CD4-positive, alpha-beta T cell treated with Interleukin-21 for 1 hour (primary cell): ENCODE measurements at places on chromosomes 11 and 22.

- no peak for DNase-seq
These were observed 1134.1 kb upstream of the CCDC90B start for GRCh38 chr11:84420271-84420670.

GRCh38 chr11:64100360-64100759, 64.6 kb downstream of the FLRT1 start:
- no peak for DNase-seq

- DNase-seq: no peak
These were observed 53.2 kb upstream of the CDON start for GRCh38 chr11:126115816-126116331.

GRCh38 chr22:39478441-39478850, 21.6 kb downstream of the MGAT3 start:
- no peak for DNase-seq

GRCh38 chr11:15988016-15988550, 368.3 kb downstream of the SOX6 start:
- DNase-seq: no peak

DNA sequence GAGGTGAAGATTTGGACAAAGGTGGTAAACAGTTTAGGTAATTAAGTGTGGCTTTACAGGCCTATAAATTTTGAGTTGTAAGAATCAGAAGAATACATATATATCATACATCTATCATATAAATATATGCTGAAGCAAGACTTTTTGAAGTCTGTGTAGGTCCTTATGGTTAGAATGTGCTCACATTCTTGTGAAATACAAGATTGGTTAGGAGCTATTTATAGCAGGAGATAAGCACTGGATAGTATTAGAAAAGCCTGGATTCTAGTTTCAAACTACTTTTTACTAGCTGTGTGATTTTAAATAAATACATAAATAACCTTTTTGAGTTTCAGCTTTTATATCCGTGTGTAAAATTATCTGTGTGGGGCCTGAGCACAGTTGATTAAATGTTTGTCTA, 42.3 kb downstream of the ANKRD42 start:
- DNase-seq: no peak

GRCh38 chr22:40654522-40655167, 18.1 kb upstream of the MRTFA start:
- DNase-seq: no peak

GRCh38 chr22:49715450-49715849, 112.2 kb downstream of the BRD1 start:
- no peak for DNase-seq

- no peak for DNase-seq
These were observed 79.8 kb downstream of the CLPB start for GRCh38 chr11:72354356-72355115.

- DNase-seq: no peak
These were observed 20.6 kb upstream of the PRDM10 start for GRCh38 chr11:130023204-130023603.

DNA sequence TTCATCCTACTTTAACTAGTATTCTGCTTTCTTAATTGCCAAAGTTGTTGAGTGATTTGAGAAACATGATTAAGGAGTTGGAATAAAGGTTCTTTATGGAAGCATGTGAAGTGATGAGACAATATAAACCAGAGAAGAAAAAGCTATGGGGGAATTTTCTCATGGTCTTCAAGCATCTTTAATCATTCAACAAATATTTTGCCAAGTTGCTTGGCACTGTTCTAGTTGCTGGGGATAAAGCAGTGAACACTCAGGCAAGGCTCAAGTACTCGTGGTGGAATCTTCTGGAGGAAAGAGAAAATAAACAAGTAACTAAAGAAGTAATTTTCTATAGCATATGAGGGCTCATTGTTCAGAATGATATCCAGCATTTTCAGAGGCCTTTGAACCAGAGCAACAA, 9.2 kb upstream of the PIWIL4 start:
- no peak for DNase-seq

DNA sequence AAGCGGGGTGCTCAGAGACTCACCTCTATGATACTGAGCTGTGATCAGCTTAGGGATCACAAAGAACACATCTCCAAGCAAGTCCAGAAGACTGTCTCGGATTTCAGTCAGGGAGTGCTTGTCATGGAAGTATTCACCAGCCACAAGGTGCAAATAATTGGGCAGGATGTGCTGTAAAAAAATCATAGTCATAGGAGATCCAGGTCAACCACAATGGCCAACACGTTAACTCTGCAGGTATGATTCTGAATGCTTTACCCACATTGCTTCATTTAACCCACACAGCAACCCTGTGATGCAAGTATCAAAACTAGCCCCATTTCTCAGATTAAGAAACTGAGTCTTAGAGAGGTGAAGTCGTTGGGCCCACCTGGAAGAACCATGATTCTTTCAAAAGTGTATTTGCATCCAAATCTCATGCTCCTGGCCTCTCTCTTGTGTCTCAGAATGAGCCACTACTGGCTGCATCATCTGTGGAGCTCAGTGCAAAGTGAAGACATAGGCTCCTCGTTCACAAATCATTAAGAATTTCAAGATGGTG, 179.3 kb downstream of the BCR start:
- no peak for DNase-seq

DNA sequence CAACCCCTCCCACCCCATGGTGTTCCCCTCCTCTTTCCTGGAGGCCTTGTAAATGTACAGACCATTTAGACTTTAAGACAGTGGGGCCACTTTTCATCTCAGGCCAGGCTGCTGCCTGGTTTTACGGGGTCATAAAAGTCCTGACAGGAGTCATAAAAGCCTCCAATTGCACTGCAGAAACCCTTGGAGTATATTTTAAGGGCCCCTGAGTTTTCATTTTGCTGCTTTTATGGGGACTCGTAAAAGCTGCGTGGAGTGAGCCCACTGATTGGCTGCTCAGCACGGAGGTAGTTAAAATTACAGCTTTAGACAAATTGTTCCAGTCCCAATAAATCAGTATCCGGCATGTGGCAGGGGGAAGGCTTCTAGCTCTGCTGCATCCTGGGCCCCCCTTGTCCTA, 627.6 kb downstream of the NTM start:
- DNase-seq: no peak

DNA sequence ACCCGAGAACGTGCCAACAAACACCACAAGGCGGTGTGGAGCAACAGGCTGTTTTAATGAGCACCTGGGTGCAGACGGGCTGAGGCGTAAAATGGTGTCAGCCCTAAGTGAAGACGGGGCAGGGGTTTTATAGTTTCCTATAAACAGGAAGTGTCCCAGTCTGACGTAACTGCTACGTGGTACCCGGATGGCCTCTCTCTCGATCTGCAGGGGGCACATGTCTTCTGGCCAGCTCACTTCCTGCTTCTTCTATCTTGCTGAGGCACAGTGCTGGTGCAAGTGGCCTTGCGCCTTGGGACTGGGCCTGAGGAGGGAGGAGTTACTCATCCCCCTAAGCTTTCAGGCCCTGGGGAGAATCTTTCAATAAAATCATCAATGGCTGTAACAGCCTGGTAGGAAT, 20.9 kb downstream of the OOSP3 start:
- no peak for DNase-seq

DNA sequence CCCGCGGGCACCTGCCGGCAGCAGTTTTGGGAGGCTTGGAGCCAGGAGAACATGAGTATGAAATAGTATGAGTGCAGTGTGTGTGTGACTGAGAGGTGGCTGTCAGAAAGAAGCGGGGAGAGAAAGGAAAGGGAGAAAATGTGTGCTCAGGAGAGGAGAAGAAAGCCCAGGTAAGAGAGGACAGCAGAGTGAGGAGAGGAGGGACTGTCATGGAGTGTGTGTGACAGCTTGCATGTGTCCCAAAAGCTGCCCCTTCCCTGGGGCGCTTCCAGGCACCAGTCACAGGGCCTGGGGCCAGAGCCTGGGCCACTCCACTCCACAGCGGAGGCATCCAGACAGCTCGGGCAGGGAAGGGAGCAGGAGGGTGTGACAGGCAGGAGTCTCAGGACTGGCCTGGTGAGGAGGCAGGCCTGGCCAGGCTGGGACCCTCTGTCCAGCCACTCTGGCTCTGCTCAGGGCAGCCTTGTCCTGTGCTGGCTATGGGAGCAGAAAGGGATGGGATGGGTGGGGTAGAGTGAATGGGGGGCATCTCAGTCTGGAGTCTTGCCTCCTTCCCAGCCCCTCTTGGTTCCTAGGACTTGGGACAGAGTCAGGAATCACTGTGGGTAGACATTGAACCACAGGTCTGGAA, 949 bp downstream of the MMP11 start:
- no peak for DNase-seq

DNA sequence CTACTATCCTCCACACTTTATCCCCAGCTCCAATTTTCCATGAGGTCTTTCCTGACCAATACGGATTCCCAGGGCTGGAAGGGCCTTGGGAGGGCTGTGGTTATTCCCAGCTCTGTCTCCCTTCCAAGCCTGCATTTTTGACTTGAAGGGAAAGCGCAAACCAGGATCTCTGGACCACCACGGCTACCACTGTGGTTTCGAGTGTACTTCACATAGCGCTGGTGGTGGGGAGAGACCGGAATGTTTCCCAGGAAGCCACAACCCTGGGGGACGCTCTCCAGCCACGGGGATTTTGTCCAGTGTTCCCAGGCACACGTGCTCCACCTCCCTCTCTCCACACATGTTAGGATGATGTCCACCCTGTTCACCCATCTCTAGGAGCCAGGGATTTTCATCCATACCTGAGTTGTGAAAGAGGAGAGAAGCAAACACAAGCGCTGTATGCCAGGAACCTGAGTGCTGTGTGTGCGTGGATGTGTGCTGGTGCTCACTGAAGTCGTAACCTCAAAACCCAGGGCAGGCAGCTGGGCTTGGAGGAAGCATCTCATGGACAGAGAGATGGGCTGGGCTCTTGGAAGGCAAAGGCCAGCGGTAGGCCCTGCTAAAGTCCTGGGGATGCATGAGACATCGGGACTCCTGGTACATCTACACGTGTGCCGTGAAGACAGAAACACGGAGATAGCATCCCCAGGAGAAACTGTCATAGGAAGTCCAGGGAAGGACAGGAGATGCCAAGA, 1.3 kb upstream of the NPTXR start:
- no peak for DNase-seq

DNA sequence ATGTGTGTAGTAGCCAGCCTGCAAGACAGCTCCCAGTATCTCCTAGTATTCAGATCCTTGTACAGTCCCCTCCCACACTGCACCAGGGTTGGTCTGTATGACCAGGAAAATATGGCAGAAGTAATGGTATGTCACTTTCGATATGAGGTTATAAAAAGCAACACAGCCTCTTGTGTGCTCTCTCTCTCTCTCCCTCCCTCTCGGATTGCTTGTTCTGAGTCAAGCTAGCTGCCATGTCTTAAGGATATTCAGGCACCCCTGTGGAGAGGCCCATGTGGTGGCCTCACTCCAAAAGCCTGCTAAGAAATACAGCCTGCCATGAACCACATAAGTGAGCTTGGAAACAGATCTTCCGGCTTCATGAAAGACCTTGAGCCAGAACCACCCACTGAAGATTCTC, 25.4 kb downstream of the FXYD6 start:
- no peak for DNase-seq

DNA sequence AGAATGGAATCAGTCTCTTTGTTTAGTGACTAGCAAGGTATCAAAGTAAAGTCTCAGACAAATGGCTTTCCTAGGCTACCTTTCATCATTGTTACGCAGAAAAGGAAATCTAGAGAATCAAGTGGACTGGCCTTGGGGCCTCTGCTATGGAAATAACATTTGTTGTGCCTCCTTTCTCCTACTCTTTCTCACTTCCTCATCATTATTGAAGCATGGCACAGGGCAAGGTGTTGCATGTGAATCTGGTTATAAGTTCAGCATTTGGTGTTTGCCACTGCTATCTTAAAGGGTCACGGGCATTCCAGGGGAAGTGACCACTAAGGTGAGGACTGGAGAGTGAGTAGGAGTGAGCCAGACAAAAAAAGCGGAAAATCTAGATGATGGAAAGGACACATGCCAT, 54.9 kb downstream of the GLYATL1 start:
- no peak for DNase-seq

DNA sequence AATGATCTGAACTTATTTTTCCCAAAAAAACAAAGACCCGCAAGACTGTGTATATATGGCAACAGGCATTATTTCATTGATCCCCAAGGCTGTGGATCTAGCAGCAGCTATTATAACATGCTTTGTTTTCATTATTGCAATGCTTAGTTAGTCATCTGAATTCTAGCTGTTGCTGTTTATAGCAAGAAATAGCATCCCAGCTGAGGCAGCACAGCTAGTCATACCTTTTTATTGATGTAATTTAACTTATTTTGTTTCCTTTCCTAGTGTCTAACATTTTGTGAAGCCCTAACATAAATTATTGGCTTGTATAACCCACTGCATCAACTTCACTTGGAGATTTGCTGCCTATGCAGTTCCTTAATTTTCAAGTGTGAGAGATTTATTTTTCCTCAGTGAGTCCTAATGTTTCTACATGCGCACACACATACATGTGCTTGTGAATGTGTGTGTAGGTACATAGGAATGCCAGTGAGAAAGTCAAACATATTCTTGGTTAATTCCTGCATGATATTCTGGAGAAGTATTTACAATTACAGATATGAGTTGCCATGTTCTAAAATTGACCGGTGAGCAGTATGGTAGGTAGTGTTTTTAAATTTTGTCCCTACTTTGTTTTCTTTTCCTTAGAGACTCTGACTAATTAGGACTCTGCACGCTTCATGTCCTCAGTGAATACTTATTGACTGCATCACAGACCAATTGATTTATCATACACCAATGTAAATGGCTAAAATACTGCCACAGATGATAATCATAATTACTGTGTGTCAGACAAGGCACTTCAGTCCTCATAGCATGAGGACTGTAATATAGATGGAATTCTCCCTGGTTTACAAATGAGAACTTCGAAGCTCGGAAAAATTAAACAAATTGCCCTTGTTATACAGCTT, 119.3 kb downstream of the WNT11 start:
- no peak for DNase-seq

- DNase-seq: no peak
These were observed 31.2 kb upstream of the SMTN start for GRCh38 chr22:31049815-31050420.

- no peak for DNase-seq
These were observed 8.9 kb downstream of the DERL3 start for GRCh38 chr22:23829845-23830372.

DNA sequence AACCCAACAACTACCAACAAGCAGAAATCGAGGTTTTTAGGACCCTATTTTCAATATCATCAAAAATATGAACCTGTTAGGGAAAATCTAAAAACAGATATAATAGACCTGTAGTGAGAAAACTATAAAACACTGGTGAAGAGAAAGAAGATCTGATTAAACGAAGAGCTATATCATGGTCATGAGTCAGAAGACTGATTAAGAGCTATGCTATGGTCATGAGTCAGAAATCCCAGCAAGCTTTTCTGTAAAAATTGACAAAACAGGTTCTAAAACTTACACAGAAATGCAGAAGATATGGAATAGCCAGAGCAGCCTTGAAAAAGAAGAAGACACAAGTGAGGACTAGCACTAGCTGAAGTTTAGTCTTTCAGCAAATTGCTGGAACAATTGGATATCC, 345.0 kb downstream of the TBC1D22A start:
- no peak for DNase-seq

DNA sequence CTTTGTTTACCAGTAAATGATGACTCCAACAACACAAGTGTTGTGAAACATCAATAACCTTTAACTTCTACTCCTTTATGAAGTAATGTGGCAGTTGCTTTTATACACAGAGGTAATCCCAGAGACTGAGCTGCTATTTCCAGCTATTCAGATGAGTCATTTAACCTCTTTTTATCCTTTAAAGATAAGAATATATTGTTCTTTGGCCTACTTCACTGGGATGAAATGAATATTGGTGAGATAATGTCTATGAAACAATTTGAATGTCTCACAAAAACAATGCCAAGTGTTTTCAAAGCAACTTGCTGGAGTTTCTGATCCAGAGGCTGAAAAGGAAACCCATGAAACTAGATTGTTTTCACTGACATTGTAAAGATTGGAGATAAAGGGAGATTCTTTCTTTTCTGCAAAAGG, 564.4 kb upstream of the LUZP2 start:
- DNase-seq: no peak
